Activated effector memory CD4-positive, alpha-beta T cell treated with Interleukin-2 at 50 U/mL for 16 hours (primary cell): ENCODE measurements at places on chromosomes 3 and 15.

GRCh38 chr3:97830638-97831037 lies 8.8 kb downstream of the CRYBG3 start:
- no peak for DNase-seq

- DNase-seq, result no peak
Observed at GRCh38 chr3:8839607-8840325, 70.4 kb upstream of the OXTR start.

DNA sequence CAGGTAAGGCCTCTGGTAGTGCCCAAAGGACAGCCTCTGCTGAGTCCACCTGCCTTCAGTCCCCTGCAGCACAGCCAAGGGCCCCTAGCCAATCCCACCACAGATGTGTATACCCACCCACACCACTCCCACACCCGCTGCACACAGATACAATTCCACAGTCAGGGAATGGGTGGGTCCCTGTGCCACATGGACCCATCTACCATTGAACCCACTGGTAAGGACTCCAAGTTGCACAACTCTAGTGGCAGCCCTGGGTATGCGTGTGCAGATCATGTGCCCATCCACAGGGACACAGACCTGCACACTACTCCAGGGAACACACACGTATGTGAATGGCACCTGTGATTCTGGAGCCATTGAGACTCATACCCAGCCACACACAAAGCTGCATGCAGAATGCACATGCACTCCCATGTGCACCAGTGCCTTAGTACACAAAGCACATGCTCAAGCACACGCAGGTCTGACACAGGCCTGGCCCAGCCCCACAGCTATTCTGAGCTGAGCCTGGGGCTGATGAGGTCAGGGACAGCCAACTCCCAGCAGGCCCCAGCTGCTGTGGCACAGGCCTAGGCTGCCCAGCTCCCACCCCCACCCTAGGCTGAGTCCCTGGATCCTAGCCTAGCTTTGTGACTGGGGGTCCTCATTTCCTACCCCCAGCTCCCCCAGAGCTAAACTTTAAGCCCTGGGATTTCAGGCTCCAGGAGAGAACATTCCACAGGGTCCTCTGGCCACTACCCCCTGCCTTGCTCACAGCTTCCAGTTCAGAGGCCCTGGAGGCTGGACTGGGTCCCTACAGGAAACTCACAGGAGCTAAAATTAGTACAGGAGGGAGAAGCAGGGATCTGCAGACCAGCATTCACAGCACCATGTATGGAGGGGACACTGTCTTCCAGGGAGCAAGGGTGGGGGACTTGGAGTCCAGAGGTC lies 2.7 kb upstream of the ALS2CL start:
- DNase-seq, result no peak

- no peak for DNase-seq
Observed at GRCh38 chr15:66931768-66932633, 133.4 kb upstream of the SMAD3 start.

DNA sequence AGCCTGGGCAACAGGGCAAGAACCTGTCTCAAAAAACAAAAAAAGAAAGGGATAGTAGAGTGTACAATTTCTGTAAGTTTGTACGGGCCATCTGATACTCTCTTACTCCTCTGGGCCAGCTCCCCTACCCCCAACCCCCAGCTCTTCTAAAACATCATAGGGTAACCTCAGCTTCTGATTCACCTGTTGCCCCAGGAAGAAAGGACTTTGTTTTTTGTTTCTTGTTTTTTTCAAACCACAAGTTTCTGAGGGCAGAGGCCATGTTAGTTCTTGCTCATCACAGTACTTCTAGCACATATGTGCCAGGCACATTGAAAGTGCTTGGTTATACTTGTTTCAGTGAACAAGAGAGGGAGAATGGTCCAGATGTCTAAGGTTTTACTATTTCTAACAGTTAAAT lies 20.2 kb downstream of the ATOSA start:
- peak; percentile 1 for DNase-seq

DNA sequence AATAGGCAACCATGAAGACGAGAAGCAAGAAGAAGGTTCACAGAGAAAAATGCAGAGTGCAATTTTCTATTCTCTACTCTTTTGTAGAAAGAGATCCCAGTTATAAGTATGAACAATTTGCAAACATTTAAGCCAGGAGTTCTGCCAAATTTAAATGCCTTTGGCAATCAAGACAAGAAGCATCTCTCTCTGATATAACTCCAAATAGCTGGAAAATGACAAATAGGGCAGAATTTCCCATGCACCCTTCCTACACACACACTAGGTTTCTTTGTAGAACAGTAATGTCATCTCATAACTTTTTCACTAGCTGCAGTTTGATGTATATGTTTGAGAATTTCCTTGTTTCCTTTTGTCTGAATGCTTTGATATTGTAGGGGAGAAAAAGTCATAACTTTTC lies 333.5 kb upstream of the AZI2 start:
- DNase-seq, result no peak

- DNase-seq, result no peak
Observed at GRCh38 chr3:190644035-190644434, 130.2 kb downstream of the IL1RAP start.

GRCh38 chr3:156548902-156549301 lies 6.0 kb downstream of the SSR3 start:
- DNase-seq, result no peak

GRCh38 chr15:28987337-28987736 lies 101.6 kb downstream of the APBA2 start:
- DNase-seq, result no peak

DNA sequence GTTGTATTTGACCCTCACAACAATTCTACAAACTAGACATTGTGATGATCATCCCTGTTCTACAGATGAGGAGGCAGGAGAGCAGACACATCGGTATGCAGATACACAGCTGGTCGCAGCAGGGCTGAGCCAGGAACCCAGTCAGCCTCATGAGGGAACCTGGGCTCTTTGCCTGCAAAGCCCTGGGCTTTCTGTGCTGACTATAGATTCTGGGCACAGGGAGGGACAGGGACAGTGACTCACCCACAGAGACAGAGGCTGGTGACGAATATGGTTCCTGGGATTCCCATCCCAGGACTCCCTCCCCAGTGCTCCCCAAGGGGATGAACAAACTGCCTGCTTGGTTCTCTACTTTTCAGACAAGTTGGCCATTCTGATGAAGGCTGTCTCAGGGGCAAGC lies 3.8 kb upstream of the CAMP start:
- no peak for DNase-seq

- DNase-seq, result no peak
Observed at GRCh38 chr15:99711625-99712024, 21.6 kb downstream of the LYSMD4 start.

DNA sequence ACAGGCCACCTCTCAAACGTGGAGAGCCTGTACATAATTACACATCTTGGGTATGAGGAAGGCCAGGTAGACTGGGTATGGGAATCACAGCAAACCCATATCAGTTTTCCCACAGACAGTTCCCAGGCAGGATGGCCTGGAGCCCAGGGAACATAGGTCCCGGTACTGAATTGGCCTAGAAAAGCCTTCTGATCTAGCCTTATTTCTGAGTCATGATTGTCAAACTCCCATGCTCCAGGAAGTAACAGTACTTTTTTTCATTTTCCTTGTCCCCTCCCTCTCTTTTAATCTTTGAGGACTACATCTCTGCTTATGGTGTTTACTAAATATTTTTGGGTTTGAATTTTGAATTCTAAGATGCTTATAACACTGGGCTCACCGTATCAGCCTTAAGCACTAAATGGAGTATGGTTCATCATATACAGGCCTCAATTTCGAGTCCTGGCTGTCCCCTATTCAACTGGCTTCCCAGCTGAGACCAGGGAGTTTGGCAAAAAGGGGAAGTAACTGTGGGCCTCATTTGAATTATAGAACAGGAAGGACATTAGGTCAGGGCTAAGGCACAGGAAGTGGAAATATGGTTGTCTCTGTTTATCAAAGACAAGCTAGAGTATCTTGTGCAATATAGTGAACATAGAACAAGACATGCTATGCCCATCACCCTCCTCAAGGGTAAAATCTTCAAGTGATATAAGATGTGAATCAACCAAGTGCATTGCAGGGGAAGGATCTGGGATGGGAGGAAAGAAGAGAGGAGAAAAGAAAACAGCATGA lies 494.6 kb downstream of the NTRK3 start:
- no peak for DNase-seq

DNA sequence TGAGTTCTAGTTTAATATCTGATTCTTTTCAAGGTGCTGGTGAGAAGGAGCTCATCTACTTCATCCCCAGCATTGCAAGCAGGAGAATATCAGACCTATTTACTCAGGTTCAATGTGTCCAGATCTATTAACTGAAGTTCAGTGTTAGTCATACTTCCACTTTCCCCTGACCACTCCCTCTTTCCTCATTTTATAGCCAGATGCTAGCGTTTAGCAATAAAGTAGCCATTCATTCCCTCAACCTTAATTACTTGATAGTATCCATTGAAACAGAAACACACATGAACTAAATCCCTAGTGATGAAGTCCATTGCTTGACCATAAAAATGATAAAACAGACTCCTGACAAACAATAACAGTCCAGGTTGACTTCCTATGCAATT lies 60.0 kb downstream of the RPL22L1 start:
- no peak for DNase-seq

DNA sequence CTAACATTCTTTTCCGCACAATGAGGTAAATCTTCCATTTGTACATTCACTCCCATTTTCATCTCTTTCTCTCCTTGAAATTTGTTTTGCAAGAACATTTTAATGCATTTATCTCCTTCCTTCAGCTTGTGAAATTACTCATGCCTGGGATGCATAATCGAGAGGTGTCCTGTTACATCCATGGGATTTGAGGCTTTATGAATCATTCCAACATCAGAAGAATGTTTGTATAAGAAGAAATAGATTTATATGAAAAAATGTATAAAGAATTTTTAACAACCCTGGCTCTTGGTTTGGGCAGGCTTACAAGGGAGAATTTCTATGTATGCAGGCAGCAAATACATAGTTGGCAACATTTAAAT lies 93.2 kb upstream of the MBNL1 start:
- DNase-seq, result no peak

GRCh38 chr15:39499681-39500080 lies 81.2 kb upstream of the THBS1 start:
- DNase-seq, result no peak

- DNase-seq, result no peak
Observed at GRCh38 chr3:54188176-54188791, 65.9 kb downstream of the CACNA2D3 start.

DNA sequence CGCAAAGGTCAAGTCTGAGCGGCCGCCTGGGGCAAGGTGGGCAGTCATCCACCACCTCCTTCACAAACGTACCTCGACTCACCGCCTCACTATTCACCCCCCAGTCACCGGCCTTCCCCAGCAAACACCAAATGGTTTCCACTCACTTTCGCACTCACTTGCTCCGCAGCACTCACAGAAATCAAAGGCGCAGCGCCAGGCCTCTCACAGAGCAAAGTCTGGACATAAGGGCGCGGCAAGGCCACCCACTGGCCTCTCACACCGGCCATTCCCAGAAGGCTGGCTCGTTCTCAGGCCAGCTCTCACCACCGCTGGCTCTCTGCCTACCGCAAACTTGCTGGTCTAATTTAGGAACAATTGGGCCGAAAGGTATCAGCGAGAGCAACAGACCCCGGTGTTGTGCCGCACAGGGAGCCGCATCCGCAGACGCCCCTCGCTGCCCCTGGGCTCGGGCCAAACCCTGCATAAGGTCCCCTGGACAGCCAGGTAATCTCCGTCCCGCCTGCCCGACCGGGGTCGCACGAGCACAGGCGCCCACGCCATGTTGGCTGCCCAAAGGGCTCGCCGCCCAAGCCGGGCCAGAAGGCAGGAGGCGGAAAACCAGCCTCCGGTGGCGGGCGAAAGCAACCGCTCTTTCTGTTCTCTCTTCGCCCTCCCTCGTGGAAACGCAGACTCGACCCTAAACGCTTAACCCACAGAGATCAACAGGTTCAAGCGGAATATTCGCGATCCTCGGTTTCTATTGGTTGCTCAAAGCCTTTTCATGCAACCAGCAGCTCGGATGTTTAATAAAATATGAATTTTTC lies 2.9 kb downstream of the SHOX2 start:
- no peak for DNase-seq

DNA sequence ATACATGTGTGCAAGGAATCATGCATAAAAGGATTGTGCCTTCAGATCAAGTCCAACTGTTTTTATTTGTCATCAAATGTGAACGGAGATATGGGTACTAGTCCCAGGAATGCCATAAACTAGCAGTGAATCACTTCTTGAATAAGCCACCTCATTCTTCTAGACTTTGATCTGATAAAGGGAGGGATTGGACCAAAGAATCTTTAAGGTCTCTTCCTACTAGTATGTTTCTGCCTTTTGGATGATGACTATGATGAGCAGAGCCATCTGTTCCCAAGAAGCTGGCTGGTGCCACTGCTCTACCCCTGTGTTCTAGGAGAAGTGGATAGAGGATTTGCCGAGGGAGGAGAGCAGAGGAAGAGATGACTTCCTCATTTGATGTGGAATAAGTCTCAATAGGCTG lies 28.8 kb upstream of the UACA start:
- no peak for DNase-seq

GRCh38 chr3:30098653-30099455 lies 507.5 kb upstream of the TGFBR2 start:
- DNase-seq, result no peak

GRCh38 chr3:58150810-58151199 lies 60.0 kb downstream of the DNASE1L3 start:
- DNase-seq, result no peak

DNA sequence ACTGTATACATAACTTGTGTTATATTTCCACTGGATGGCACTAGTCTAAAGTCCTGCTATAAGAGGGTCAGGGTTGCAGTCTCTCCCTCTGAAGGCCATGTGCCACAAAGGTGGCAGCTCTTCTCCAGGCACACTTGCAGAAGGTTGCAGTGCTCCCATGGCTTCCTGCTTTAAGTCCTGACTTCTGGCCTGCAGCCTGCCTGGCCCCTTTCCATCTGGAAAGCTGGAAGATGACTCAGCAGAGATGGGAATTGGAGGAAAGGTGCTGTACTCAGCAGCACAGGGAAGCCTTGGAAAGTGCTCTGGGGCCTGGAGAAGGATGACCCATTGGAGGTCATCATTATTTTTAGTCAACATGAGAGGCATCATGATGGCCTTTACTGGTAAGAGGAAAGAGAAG lies 40.9 kb upstream of the MRPL3 start:
- DNase-seq, result no peak

DNA sequence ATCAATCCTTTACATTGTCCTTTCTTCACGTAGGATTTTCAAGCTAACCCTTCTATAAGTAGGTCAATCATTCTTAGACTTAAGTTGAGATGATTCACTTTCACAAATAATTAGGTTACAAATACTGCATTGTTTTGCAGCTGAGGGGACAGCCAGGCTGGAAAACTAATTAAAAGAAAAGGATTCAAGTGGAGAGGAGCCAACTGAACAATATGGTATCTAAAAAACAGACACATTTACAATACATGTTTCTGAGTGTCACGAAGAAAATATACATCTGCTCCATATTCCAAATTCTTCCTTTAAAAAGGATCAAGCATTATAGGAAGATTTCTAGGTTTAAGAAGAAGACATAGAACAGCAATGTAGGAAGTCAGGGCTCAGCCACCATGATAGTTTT lies 70.2 kb downstream of the PEAK1 start:
- no peak for DNase-seq
